ENCODE measurements at places on chromosomes 1 and 21. TPM values are rescaled to one million over a fixed set of nuclear protein-coding genes. Genes with fewer than 3 reads are reported as not detected.

- no peak for DNase-seq
Measured at GRCh38 chr21:33684923-33685560, 42.7 kb downstream of the ITSN1 start.

Gene CHI3L2
- not detected for total RNA-seq

DNA sequence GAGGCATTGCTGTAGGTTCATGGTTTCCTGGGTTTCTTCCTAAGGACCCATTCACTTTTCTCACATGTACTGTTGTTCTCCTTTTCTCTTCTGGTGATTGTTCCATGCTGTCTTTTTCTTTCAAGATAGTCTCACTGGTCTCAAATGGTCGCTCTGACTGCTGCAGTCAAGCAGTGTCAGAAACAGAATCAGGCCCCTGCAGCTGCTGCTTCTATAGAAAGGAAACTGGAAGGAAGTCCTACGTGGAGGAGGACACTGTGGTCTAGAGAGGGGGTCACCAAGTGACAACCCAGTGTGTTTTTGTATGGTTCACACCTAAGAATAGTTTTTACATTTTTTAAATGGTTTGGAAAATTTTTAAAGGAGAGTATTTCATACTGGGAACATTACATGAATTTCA lies 2.4 kb downstream of the NECAP2 start:
- no peak for DNase-seq

DNA sequence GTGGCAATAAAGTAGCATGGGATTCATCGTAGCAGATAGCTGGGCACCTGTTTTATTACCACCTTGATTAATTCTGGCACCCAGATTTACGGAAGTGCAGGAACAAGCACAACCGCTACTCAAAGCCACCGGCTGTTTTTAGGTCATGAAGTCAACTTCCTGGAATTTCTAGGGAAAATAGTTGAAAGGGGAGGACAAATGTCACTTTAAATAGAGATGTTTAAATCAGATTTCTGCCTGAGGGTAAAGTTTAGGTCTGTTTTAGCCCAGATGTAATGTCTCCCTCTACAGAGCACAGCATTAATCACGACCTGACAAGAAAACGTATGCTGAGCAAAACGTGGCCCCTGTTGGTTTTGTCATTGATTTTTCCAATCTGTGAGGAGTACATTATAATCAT lies 8.0 kb downstream of the ADGRL2 start:
- no peak for DNase-seq

Gene KRTAP21-2
- total RNA-seq, result not detected

Gene WNT3A
- total RNA-seq, result not detected
